Adipocyte (in vitro differentiated cells): ENCODE measurements at places on chromosomes 5 and 9.
A peak's percentile ranks its signal among the peaks of the same experiment; 100 is the strongest.

DNA sequence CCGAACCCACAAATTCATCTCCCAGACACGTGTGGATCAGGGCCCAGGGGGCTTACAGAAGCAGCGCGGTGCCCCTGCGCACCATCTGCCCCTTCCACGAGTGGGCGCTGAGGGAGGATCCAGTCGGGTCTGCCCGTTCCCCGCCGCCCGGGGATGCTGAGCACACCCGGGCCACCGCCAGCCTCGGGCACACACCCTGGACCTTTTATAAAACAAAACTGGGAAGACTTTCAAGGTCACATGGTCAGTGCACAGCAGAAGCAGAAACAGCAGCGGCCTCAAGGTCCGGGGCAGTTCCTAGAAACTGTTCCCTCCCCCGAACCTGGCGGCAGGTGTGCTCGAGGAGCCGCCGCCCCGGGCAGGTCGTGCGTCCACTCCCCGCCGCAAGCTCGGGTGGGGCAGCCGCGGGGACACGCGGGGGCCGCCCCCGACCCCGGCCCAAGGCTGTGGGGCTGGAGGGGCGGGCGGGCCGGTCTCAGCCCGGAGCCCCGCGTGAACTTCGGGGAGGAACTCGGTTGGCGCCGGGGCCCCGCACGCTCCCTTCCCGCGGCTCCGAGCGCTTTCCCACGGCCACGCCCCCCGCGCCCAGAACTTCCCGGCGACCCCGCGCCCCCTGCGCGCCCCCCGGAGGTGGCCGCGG lies 633 bp upstream of the PPP1R26 start:
- peak; percentile 55 for DNase-seq

DNA sequence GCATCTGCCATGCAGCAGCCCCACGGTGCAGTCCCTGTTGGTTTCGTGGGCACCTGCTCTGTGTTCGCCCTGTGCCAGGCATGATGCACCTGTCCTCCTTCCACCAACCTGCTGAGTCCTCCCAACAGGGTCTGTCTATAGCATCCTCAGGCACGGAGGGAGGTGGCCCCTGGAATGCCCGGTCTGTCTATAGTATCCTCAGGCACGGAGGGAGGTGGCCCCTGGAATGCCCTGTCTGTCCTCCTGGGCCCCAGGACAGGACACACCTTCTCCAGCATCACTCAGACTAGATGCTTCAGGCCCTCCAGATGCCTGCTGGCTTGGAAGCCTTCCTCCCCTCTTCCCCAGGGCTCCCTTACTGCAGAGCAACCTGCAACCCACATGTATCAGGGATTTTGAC lies 9.9 kb upstream of the PHYHD1 start:
- DNase-seq = no peak

- no peak for DNase-seq
Observed at GRCh38 chr9:1604942-1605560, 410.1 kb upstream of the SMARCA2 start.

GRCh38 chr9:27784847-27785713 lies 211.8 kb upstream of the C9orf72 start:
- no peak for DNase-seq

DNA sequence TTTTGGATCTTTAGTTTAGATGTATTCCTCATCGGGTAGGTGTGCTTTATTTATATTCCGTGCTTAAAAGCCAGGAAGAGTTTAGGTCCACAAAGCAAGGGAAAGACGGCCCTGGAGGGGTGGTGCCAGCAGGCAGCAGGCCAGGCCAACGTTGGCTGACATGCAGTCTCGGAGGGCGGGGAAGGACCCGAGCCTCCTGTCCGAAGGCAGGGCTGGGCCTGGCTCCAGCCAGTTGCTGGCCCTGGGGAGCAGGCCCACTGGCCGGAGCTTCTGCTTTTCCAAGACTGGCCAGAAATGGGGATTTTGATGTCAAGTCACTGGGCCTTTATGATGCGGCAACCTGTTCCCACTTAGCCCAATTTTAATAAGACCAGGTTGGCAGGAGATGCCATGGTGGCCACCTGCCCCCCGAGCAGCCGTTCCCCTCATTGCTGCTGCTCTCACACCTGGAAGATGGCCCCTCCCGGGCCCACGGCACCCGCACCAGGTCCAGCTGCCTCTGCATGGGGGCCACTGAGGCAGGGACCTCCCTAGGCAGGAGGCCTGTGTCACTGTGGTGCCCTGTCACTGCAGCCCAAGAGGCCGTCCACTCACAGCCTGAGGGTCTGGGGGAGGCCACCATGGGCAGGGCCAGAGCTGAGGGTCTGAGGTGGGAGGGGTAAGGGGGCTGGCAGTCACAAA lies 23.2 kb downstream of the LPCAT1 start:
- no peak for DNase-seq

GRCh38 chr5:140299056-140299455 lies 3.8 kb downstream of the PFDN1 start:
- DNase-seq = no peak
